ENCODE measurements at places on chromosomes 12 and 14. TPM values are rescaled to one million over a fixed set of nuclear protein-coding genes. Genes with fewer than 3 reads are reported as not detected.

GRCh38 chr12:78470354-78471195, 394.0 kb upstream of the SYT1 start:
- no peak overlapping the region for H3K27ac ChIP-seq
- no peak for DNase-seq
- no peaks in the 10 kb centered on the region for H3K27me3 ChIP-seq
- H3K36me3 ChIP-seq: no peaks in the 10 kb centered on the region

GRCh38 chr12:52692254-52692653, 11.1 kb downstream of the KRT77 start:
- no peak for DNase-seq
- H3K36me3 ChIP-seq: no peaks in the 10 kb centered on the region
- H3K4me1 ChIP-seq: no peaks in the 10 kb centered on the region
- H3K4me3 ChIP-seq: no peak overlapping the region
- no peak overlapping the region for H3K27ac ChIP-seq

DNA sequence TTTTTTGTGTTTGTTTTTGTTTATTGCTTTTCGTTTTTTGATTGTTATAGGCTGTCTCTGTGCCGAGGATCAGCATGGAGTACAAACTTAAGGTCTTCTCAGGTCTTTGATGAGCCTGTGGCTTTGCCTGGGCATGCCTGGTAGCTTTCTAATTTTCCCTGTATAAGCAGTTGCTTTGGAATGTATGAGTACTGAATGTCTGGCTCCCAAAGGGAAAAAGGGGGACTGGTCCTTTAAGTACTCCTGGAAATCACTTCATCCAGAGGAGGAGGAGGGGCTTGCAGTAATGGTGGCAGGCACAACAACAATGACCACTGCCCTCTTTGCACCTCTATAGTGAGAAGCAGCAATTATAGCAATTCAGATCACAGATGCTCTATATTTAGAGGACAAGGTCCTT, 67.6 kb upstream of the TTC7B start:
- H3K27ac ChIP-seq: no peak overlapping the region
- H3K27me3 ChIP-seq: no peaks in the 10 kb centered on the region
- no peaks in the 10 kb centered on the region for H3K36me3 ChIP-seq
- DNase-seq: no peak

DNA sequence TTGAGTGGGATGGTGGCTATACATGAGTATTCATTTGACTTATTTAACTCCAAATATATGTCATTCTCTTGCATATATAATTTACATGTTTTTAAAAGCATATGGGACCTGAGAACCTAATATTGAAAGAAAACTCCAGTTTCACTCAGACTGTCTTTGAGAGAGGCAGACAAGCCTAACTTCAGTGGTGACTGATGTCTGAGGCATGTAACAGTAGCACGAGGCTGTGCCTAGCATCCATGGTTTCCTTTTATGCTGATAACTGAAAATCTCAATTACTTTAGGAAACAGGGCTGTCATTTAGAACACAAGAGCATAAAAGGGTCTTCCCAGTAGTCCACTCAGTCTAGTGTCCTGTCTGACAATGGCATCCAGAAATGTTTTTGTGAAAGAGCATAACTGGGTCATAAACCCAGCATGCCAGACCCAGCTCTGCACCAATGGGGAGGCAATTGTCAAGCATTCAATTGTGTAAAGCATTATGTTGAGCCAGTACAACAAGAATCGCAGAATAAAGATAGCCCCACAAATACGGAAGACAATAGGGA, 24.3 kb downstream of the MAPK1IP1L start:
- H3K27me3 ChIP-seq: no peaks in the 10 kb centered on the region
- no peak overlapping the region for H3K4me3 ChIP-seq
- no peak overlapping the region for H3K27ac ChIP-seq
- no peaks in the 10 kb centered on the region for H3K36me3 ChIP-seq
- DNase-seq: no peak
- H3K4me1 ChIP-seq: no peaks in the 10 kb centered on the region

- no peaks in the 10 kb centered on the region for H3K36me3 ChIP-seq
- H3K4me3 ChIP-seq: no peak overlapping the region
- no peak for DNase-seq
- H3K27me3 ChIP-seq: no peaks in the 10 kb centered on the region
- H3K4me1 ChIP-seq: no peaks in the 10 kb centered on the region
These were observed 163.3 kb downstream of the APAF1 start for GRCh38 chr12:98808243-98808875.

GRCh38 chr14:69624136-69624535, 12.7 kb downstream of the SUSD6 start:
- H3K4me1 ChIP-seq: peaks cover under 1% of the 10 kb centered on the region
- no peak overlapping the region for H3K4me3 ChIP-seq
- H3K27me3 ChIP-seq: no peaks in the 10 kb centered on the region

DNA sequence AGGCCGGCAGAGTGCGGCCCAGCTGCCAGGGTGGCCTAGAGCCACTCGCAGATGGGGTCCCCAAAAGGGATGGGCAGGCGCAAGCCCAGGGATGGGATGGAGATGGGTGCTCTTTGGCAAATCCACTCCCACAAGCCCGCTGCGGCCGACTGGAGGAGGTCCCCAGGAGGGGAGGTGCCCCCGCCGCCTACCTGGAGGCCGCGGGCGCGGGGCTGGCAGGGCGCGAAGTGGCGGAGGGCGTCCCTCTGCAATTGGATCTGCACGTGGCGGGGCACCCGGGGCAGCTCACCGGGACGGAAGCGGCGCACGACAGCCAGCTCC, 730 bp downstream of the PPP1R3E start:
- peaks cover 8% of the 10 kb centered on the region for H3K4me1 ChIP-seq
- H3K4me3 ChIP-seq: peak overlapping the region; percentile 65
- peak overlapping the region; percentile 99 for H3K27ac ChIP-seq
- no peaks in the 10 kb centered on the region for H3K27me3 ChIP-seq
- no peaks in the 10 kb centered on the region for H3K36me3 ChIP-seq
- no peak for DNase-seq

DNA sequence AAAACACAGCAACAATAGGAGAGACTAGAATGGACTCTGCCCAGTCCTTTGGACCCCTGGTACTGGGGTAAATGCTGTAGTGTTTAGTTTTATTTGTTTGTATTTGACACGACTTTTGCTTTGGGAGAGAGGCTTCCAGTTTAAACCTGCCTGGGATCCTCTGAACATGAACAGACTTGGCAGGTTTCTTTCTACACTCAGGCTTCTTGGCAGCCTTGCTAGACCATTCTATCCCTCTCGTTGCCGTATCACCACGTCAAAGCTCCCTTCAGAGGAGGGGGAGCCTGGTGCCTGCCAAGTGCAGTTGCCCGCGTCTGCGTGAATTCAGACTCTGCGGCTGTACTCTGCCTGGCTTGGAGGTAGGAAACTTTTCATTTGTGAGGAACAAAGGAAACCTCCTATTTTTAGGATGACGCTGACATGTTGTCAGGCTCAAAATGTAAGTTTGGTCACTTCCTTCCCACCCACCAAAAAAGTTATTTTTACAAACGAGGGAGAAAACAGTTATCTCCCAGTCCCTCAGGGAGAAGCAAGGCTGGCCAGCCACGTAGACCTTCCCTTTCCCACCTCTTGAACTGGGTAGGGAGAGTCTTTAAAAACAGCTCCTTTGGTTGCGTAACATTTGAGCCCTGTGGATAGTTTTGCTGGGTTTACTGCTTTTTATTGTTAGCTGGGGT, 25.9 kb downstream of the CD9 start:
- no peaks in the 10 kb centered on the region for H3K36me3 ChIP-seq
- H3K27ac ChIP-seq: peak overlapping the region; percentile 95
- peak; percentile 79 for DNase-seq
- peaks cover 72% of the 10 kb centered on the region for H3K4me1 ChIP-seq
- peak overlapping the region; percentile 1 for H3K4me3 ChIP-seq

- no peak overlapping the region for H3K4me3 ChIP-seq
- H3K27ac ChIP-seq: no peak overlapping the region
- no peak for DNase-seq
These were observed 137.5 kb downstream of the FBXL14 start for GRCh38 chr12:1456885-1457284.

- peaks cover 13% of the 10 kb centered on the region for H3K4me1 ChIP-seq
- H3K36me3 ChIP-seq: no peaks in the 10 kb centered on the region
- H3K27ac ChIP-seq: peak overlapping the region; percentile 100
- peak overlapping the region; percentile 93 for H3K4me3 ChIP-seq
- DNase-seq: no peak
These were observed 2.4 kb upstream of the NAB2 start for GRCh38 chr12:57086493-57087009.

The SERPINA6 gene
- total RNA-seq: 12.5 TPM

The CELA1 gene
- total RNA-seq: not detected

The RPGRIP1 gene
- total RNA-seq: 0.48 TPM

The TRMT5 gene
- 8.8 TPM for total RNA-seq

The SLC16A7 gene
- 14.5 TPM for total RNA-seq

Data from breast epithelium (tissue), 4 donors.